ENCODE measurements at places on chromosomes 4 and X. TPM values are rescaled to one million over a fixed set of nuclear protein-coding genes. Genes with fewer than 3 reads are reported as not detected.

Gene LRRC66
- 0.36 TPM for total RNA-seq

Gene VEGFC
- total RNA-seq, result 5.4 TPM

Gene NEUROG2
- total RNA-seq, result not detected

- no peak for DNase-seq
- no peaks in the 10 kb centered on the region for H3K36me3 ChIP-seq
- no peak overlapping the region for H3K27ac ChIP-seq
Measured at GRCh38 chrX:29478336-29479069, 736.9 kb upstream of the MAGEB2 start.

Gene ARHGEF38
- total RNA-seq, result not detected

GRCh38 chr4:102799816-102800215 lies 27.5 kb downstream of the UBE2D3 start:
- no peaks in the 10 kb centered on the region for H3K27me3 ChIP-seq
- no peak overlapping the region for H3K27ac ChIP-seq
- peaks cover 19% of the 10 kb centered on the region for H3K4me1 ChIP-seq

Gene ARSD
- 10.0 TPM for total RNA-seq

- DNase-seq, result no peak
- H3K27ac ChIP-seq, result no peak overlapping the region
- no peak overlapping the region for H3K4me3 ChIP-seq
Measured at GRCh38 chr4:150131581-150132228, 53.5 kb downstream of the DCLK2 start.

- no peaks in the 10 kb centered on the region for H3K27me3 ChIP-seq
- no peak overlapping the region for H3K27ac ChIP-seq
- H3K4me1 ChIP-seq, result peaks cover 11% of the 10 kb centered on the region
- no peak overlapping the region for H3K4me3 ChIP-seq
- H3K36me3 ChIP-seq, result no peaks in the 10 kb centered on the region
Measured at GRCh38 chr4:148790691-148791090, 348.5 kb upstream of the NR3C2 start.

DNA sequence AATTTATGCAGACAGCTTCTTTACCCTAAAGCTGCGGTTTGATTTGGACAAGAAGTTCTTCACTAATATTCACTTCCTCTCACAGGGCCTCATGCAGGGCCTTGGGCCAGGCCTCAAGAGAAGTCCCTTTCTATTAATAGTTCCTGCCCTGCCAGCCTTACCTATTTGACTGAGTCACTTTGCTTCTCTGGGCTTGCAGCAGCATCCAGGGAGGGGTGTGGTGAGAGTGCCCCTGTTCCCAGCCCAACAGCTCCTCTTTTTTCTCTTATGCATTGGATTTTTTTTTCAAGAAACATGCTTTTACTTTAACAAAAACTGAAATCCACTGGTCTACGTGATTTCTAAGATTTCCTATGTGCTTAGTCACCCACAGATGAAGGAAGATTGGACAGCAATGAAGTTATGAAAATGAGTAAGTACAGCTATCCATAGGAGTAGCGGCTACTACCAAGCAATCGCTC lies 26.7 kb downstream of the FAM156B start:
- H3K36me3 ChIP-seq, result no peaks in the 10 kb centered on the region
- H3K27me3 ChIP-seq, result no peaks in the 10 kb centered on the region
- no peak overlapping the region for H3K4me3 ChIP-seq
- peaks cover 19% of the 10 kb centered on the region for H3K4me1 ChIP-seq
- peak; percentile 70 for DNase-seq

Gene SATL1
- not detected for total RNA-seq

- no peaks in the 10 kb centered on the region for H3K27me3 ChIP-seq
- H3K27ac ChIP-seq, result no peak overlapping the region
- DNase-seq, result no peak
- H3K4me1 ChIP-seq, result peaks cover 8% of the 10 kb centered on the region
- no peaks in the 10 kb centered on the region for H3K36me3 ChIP-seq
Measured at GRCh38 chr4:10691651-10692050, 7.1 kb upstream of the CLNK start.

DNA sequence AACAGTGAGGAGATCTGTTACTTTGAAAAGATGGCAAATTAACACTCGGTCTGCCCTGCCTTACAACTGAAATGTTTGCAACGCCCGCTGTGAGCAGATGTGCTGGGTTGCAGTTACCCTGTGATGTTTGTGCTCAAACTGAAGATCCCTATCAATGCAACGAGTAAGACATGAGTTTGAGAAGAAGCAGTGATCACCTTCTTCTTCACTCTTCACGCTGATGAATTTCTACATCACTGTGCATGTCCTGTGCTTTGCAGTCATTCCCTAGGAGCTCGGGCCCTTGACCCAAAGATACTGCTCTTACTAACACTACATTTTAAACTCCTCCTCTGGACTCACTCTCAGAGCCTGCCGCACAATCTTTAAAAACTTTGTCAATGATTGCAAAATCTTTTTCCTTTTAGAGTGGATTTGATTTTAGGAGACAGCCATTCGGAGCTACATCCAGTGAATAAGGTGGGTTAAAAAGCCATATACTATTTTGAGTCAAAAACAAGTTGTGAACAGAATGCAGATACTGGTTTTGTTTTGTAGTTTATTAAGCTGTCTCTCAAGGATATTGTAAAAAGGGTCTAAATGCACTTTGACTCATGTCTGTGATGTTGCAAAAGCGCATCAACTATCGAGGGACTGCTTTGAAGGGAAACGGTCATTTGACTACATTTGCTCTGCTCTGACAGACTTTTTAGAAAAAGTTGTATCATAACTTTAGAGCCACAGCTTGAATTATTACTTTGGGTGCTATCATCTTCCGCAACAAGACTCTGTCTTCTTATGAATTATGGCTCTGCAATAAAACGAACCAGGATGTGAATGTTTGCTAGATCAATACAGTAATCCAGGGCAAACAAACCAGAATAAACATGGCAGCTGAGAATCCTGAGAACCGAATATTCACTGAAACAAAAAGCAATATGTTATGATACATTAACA lies 5.7 kb upstream of the RHOH start:
- H3K27me3 ChIP-seq, result no peaks in the 10 kb centered on the region
- no peak overlapping the region for H3K27ac ChIP-seq
- H3K4me3 ChIP-seq, result no peak overlapping the region
- no peaks in the 10 kb centered on the region for H3K36me3 ChIP-seq
- no peak for DNase-seq

GRCh38 chr4:5770051-5770450 lies 59.0 kb downstream of the EVC start:
- H3K27ac ChIP-seq, result no peak overlapping the region
- peaks cover 7% of the 10 kb centered on the region for H3K36me3 ChIP-seq

DNA sequence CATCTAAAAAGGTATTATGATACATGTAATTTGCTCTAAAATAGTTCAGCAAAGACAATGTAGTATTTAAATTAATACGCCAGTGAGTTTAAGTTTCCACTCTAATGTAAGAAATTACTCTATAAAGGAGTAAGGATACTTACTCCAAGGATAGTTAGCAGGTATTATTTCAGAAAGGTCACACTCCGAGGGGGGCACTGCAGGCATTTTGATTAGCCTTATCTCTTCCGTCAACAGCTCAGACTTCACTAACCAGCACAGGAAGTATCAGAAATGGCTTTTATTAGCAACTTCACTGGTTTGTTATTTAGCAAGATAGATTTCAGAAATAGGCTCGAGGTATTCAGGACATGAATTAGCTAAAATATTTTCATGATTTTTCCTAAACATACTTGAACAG lies 127.0 kb downstream of the COX18 start:
- no peak for DNase-seq

- peaks cover 15% of the 10 kb centered on the region for H3K4me1 ChIP-seq
- H3K27me3 ChIP-seq, result no peaks in the 10 kb centered on the region
- H3K27ac ChIP-seq, result no peak overlapping the region
Measured at GRCh38 chrX:384861-385260, 1.8 kb downstream of the PPP2R3B start.

DNA sequence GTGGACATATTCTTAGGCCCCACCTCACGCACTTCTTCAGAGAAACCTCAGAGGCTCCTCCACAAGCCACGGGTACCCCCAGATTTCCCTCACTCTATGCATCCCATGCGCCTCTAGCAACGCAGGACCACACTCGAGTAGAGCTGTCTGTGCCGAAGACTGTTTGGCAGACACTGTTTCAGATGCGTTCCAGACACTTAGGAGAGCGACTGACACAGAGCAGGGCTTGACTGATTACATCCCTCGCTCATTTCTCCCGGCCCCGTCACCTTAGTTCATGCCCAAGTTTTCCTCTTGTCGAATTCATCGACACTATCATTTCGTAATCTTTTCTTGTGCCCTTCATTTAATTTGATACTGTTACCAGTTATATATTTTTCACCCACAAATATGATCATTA lies 15.0 kb downstream of the SORBS2 start:
- no peak for DNase-seq
- H3K27ac ChIP-seq, result peak overlapping the region; percentile 77
- H3K4me3 ChIP-seq, result peak overlapping the region; percentile 4
- no peaks in the 10 kb centered on the region for H3K4me1 ChIP-seq
- H3K27me3 ChIP-seq, result no peaks in the 10 kb centered on the region

DNA sequence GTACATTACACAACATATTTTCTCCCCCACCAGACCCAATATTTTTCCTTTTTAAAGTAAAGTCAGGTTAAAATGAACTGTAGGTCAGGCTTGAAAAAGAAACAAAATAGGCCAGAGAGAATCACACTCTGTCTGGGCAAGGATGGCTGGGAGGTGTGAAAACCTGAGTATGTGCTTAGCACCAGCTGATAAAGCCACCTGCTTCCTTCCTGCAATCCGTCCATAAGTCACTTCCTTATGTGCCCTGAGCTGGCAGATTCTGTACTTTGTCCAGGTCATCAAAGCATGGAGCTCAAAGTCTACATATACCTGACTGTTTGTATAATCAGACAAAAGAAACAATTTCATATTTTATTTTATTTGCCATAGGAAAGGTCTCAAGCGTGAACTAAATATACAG lies 37.7 kb downstream of the ANTXR2 start:
- H3K27ac ChIP-seq, result peak overlapping the region; percentile 76
- H3K4me1 ChIP-seq, result peaks cover 54% of the 10 kb centered on the region
- no peak overlapping the region for H3K4me3 ChIP-seq
- H3K36me3 ChIP-seq, result peaks cover 35% of the 10 kb centered on the region
- H3K27me3 ChIP-seq, result no peaks in the 10 kb centered on the region

- no peaks in the 10 kb centered on the region for H3K36me3 ChIP-seq
- no peaks in the 10 kb centered on the region for H3K4me1 ChIP-seq
- H3K4me3 ChIP-seq, result no peak overlapping the region
- H3K27me3 ChIP-seq, result no peaks in the 10 kb centered on the region
Measured at GRCh38 chr4:167028976-167029375, 205.3 kb downstream of the SPOCK3 start.

Gene TMPRSS11E
- not detected for total RNA-seq

Gene SMAD1
- 36.6 TPM for total RNA-seq

DNA sequence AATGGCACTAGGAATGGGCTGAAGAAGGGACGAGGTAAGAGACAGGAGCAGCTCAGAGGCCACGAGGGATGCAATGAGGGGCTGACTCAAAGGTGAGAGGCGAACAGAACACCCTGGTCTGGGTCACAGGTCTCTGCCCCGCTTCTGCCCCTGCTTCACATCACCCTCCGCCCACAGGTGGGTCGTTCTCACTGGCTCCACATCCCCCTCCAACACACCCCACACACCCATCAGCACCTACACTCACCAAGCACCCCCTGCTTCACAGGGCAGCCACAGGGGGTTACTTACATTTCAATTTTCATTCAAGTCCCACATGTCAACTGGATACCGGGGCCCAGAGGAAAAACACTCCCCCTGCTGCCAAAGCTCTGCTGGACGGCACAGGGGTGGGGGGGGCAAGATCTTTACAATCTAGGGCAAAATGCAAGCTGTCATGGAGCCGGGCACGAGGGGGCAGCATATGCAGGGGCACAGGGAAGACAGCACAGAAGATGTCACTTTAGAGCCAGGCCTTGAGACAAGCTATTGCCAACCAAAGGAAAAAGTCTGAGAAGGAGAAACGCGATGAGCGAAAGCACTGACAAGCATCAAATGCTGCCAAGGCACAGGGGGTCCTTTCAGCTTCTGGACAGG lies 94.0 kb downstream of the AFAP1 start:
- H3K4me3 ChIP-seq, result no peak overlapping the region
- DNase-seq, result peak; percentile 64
- H3K36me3 ChIP-seq, result peaks cover 8% of the 10 kb centered on the region

- no peak overlapping the region for H3K4me3 ChIP-seq
- no peaks in the 10 kb centered on the region for H3K36me3 ChIP-seq
- DNase-seq, result no peak
Measured at GRCh38 chrX:150459196-150459595, 96.1 kb downstream of the MAMLD1 start.

Gene ADH1A
- not detected for total RNA-seq

- H3K4me1 ChIP-seq, result no peaks in the 10 kb centered on the region
- DNase-seq, result no peak
- no peaks in the 10 kb centered on the region for H3K27me3 ChIP-seq
- no peaks in the 10 kb centered on the region for H3K36me3 ChIP-seq
- no peak overlapping the region for H3K4me3 ChIP-seq
- H3K27ac ChIP-seq, result no peak overlapping the region
Measured at GRCh38 chr4:153834901-153835300, 46.0 kb upstream of the SFRP2 start.

Gene TACR3
- not detected for total RNA-seq

DNA sequence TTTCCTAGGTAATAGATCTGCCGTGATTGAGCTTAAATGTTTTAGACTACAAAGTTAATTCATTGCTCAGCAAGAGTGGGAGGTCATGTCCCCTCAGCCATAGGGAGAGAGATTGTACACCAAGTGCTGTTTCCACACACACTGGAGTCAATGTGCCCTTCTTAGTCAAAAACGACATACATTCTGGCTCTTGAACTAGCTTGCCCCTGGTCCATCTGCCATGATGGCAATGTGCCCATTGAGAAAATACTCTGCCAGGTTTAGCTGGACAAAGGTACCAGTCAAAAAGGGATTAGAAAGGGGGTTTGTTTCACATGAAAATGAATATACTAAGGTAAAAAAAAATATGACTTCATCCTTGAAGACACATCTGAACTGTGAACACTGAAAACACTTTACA lies 377.1 kb upstream of the ADGRL3 start:
- DNase-seq, result no peak
- H3K4me1 ChIP-seq, result no peaks in the 10 kb centered on the region

- H3K27me3 ChIP-seq, result no peaks in the 10 kb centered on the region
- H3K4me3 ChIP-seq, result no peak overlapping the region
- H3K27ac ChIP-seq, result no peak overlapping the region
- H3K4me1 ChIP-seq, result no peaks in the 10 kb centered on the region
- no peaks in the 10 kb centered on the region for H3K36me3 ChIP-seq
- no peak for DNase-seq
Measured at GRCh38 chrX:20971250-20971649, 403.0 kb upstream of the CNKSR2 start.

DNA sequence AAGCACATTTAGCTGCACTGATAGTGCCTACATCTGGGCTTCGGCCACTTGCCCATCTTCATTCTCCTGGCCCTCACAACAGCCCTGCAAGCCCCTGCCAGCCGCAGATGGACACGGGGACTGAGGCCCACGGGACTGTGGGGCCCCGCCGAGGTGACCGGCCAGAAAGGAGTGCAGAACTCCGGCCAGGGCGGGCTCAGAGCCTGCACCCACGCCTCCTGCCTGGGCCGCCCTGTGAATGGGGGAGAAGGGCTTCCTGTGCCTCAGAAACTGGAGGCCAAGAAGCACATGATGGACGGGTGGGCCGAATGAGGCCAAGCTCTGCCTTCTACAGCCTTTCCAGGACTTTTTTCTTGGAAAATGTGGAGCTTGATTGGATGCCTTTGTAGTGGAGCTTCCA lies 35.7 kb upstream of the HGFAC start:
- H3K27ac ChIP-seq, result no peak overlapping the region
- no peak overlapping the region for H3K4me3 ChIP-seq
- no peaks in the 10 kb centered on the region for H3K4me1 ChIP-seq
- DNase-seq, result peak; percentile 29
- H3K36me3 ChIP-seq, result no peaks in the 10 kb centered on the region
